ENCODE measurements at places on chromosomes 13 and 19.

DNA sequence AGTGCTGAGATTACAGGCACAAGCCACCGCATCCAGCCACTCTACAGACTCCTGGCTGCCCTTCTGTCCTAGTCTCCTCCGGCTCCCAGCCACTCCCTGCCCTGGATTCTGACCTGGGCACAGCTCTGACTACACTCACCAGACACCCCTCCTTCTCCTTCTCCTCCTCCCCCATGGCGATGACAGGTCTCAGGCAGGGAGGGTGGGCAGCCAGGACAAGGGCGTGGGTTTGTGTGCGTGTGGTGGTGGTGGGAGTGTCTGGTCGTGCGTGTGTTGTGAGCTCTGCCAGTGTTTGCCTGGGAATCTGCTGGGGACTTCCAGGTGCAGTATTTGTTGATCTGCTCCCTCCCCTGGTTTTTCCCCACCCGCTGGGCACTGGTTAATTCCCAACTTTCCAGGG is 3.0 kb upstream of the NCCRP1 start:
- DNase-seq = no peak

GRCh38 chr13:50593207-50593606 is 250.3 kb downstream of the DLEU7 start:
- DNase-seq = no peak

- DNase-seq = no peak
Observed at GRCh38 chr13:24456396-24456795, 56.2 kb downstream of the PARP4 start.

DNA sequence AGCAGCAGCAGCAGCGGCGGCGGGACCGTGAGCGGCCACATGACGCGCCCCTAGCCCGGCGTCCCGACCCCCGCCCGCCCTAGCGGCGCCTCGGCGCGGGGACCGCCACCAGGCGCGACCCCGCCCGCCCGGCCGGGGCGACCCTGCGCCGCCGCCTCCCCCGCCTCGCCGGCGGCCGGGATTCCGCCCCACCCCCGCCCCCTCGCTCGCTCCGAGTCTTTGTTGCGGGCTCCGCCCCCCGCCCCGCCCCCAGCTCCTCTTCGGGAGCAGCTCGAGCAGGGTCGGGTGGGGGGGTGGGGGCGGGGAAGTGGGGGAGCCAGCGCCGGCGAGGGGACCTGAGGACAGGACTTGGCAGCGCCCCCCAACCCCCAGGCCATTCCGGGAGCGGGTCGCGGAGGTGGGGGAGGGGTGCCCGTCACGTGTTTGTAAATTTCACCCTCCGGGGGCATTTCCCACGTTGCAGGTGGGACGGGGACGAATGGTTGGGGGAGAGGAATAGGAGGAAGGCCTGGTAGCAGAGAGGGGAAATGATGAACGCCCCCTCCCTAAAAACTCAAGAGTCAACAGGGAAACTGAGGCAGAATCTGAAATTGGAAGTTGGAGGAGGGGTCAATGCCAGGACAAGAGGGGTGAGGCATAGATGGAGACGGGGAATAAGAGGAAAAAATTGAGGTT is at the start of gene OLFM2:
TSS of gene OLFM2 (minus strand) at position 190 of the 675 bp plus-strand sequence. CDS start at position 41, 149 bp downstream.
- no peak for DNase-seq

DNA sequence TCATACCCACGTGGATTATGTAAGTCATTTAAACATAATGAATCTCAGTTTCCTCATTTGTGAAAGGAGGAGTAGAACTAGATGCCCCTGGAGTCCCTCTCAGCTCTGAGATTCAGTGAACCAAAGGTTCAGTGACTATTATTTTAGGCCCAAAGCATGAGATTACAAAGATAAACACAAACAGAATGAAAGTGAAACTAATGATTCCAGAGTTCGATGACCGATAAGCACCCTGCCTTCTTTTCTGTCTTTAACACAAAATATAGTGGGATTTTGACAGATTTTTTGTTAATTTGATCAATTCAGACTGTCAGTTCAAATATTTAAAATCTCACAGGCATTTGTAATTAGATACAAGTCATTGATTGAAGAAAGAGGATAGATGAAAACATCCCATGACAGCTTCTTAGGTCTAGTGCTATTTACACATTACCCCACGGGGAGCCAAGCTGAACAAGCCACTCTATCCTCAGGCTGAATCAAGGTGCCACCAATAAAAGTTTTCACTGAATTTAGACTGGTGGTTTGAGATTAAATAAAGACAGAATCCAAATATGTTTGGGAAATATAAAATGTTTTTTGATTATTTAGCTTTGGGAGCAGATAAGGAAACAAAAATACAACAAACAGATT is 64.6 kb upstream of the RAP2A start:
- DNase-seq = no peak

GRCh38 chr19:38744298-38744681 is at the start of gene CAPN12:
CAPN12 (minus strand) TSS chr19:38744474; CDS start chr19:38744165, 309 bp downstream.
- DNase-seq = no peak

DNA sequence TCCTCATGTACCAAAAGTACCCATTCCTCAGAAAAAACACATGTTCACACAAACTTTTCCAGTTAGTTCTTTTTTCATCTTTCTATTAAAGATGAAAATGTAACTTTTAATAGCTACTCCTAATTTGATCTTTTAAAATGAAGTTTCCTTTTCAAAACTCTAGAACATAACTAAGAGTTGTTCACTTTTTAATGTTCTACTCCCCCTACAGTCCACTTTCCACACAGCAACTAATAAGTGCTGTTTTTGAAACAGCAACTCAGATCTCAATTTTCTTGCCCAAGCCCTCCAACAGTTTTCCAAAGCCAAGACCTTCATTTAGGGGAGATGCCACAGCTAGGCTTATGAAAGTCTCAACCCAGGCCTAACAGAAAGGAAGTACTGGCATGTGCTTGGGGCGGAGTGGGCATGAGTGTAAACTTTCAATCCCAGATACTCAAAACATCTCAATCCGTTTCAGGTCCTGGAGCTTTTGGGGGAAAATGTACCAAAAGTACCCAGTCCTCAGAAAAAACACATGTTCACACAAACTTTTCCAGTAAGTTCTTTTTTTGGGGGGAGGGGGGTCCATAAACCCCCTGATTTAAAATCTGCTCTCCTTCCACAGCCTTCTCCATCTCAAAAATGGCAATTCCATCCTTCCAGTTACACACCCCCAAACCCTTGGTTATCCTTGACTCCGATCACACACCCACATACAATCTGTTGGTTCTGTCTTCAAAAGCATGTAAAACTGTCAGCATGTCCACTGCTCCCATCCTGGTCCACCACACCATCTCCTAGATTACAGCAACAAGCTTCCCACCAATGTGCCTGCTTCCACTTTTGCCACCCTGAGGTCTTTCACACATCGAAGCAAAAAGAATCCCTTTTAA is 2.0 kb downstream of the FBL start:
- no peak for DNase-seq

DNA sequence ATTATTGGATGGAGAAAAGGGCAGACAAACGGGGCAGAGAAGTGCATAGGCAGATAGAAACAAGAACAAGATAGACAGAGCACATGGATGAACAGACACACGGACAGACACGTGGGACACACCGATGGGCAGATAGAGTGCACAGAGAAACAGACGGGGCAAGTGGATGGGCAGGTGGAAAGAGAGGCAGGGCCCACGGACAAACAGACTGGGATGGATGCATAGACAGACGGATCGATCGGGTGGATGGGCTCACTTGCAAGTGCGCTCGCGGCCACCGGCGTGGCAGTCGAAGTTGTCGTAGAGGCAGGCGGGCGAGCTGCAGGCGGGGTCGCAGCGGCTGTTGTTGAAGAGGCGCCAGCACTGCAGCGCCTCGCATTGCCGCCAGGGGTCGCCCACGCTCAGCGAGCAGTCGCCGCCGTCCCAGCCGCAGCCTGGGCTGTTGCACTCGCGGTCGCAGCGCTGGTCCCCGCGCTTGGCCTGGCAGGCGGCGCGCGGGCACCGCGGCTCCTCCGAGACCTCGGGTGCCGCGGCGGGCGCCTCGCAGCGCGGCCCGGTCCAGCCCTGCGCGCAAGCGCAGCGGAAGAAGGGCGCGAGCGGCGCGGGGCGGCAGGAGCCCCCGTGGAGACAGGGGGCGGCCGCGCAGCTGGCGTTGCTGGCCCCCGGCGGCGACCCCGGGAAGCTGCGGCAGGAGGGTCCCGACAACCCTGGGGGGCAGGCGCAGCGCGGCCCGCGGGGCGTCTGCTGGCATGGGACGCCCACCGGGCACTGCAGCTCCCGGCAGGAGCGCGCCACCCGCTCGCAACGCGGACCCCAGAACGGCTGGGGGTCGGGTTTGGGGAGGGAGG is 23.3 kb downstream of the NOTCH3 start:
- DNase-seq = no peak

DNA sequence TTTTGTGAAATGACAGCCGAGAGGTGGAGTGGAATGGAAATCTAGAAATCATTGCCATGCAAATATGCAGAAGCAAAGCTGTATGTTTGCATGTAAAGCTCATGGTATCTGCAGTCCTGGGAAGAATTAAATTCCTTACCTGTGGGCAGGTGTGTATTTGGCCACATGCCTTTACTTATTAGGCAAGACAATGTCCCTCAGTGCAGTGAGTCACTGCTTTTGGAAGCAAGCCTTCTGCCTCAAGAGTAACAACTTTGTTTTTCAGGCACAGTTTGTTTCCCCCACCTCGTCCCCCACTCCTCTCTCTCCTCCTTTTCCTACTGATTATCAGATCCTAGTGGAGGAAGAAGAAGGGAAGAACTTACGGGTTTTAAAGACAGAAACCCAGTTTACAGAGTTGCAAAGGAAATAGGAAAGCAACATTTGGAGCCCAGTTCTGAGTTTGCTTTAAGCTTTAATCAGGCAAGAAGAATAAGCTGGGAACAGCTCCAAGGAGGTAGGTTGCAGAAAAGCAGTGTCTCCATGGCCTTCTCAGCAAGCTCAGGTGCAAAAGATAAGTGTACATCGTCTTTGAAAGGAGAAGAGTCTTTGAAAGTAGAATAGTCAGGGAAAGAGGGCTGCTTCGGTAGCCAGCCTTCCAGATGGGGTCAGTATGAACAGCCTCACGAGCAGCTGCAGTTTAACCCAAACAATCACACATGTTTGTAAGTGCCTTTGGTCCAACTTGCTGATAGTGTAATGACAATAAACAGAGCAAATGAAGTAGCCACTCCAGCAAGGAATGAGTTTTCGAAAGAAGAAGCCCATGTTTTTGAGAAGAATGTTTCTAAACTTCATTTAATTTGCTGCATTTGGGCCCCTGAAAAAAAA is 190.1 kb downstream of the KLF5 start:
- DNase-seq = no peak

- DNase-seq = no peak
Observed at GRCh38 chr19:1651568-1652291, 685 bp downstream of the TCF3 start.

GRCh38 chr13:48536621-48537250 is 3.9 kb upstream of the RCBTB2 start:
- DNase-seq = no peak

DNA sequence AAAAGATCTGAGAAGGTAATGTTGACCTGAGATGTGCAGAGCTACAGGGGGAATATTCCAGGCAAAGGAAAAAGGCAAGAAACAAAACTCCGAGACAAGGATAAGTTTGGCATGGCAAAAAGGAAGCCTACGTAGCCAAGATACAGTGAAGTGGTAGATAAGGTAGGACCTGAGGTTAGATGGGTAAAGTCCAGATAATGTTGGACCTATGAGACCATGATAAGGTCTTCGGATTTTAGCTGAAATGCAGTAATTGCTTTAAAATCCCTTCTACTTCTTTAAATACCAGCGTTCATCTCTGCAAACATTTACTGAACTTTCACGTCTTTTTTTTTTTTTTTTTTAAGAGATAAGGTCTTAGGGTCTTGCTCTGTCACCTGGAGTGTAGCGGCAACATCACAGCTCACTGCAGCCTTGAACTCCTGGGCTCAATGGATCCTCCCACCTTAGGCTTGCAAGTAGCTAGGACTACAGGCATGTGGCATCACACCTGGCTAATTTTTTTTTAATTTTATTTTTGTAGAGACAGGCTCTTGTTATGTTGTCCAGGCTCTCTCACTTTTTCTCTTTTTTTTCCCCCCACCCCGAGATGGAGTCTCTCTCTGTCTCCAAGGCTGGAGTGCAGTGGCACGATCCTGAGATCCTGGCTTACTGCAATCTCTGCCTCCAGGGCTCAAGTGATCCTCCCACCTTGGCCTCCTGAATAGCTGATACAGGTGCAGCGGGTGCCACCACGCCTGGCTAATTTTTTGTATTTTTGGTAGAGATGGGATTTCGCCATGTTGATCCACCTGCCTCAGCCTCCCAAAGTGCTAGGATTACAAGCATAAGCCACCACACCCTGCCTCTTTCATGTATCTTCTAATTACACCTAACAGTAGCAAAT is 4.2 kb upstream of the WBP4 start:
- DNase-seq = no peak

GRCh38 chr13:37485756-37486155 is 112.8 kb downstream of the POSTN start:
- DNase-seq = no peak

GRCh38 chr13:21058361-21058760 is 3.0 kb downstream of the LATS2 start:
- no peak for DNase-seq

GRCh38 chr19:23817519-23817918 is 58.8 kb upstream of the ZNF681 start:
- DNase-seq = no peak

GRCh38 chr19:15213715-15214381 is 13.1 kb upstream of the NOTCH3 start:
- DNase-seq = no peak

- DNase-seq = no peak
Observed at GRCh38 chr19:19597809-19598306, 20.6 kb downstream of the PBX4 start.

GRCh38 chr13:110396913-110397381 is 89.9 kb downstream of the COL4A2 start:
- DNase-seq = peak; percentile 90

- DNase-seq = no peak
Observed at GRCh38 chr13:61486496-61486895, 70.8 kb upstream of the PCDH20 start.

DNA sequence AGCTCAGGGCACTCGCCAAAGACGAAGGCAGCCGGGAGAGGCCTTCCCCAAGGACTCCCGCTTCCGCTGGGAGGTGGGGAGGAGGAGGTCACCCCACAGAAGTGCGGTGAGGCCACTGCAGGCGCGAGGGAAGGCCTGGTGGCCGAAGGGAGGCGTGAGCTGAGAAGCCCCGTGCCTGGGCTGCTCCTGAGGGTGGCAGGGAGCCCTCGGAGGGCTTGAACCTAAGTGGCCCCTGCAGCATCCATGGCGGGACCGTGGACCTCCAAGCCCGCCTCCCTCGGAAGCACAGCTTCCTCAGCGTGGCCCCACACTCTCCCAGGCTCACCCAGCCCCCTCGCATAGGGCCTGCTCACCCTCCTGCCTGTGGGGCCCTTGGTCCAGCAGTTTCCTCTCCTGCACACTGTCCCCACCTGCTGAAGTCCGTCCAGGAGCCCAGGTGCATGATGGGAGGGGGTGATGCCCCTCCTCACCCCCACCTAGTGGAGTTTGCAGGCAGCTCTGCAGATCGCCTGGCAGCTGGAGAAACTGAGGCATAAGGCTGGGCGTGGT is 25.9 kb downstream of the EFNA2 start:
- no peak for DNase-seq
